Vagina (tissue), 2 donors: ENCODE measurements at places on chromosomes 2 and 18. TPM values are rescaled to one million over a fixed set of nuclear protein-coding genes. Genes with fewer than 3 reads are reported as not detected.

ABCB11 gene
- total RNA-seq: not detected

ZNF638 gene
- total RNA-seq: 139 TPM

PRSS56 gene
- total RNA-seq: not detected

GCKR gene
- total RNA-seq: 0.98 TPM

POTEI gene
- not detected for total RNA-seq

PLB1 gene
- total RNA-seq: 2.5 TPM

METTL5 gene
- total RNA-seq: 22.1 TPM

AQP12A gene
- total RNA-seq: not detected

DNA sequence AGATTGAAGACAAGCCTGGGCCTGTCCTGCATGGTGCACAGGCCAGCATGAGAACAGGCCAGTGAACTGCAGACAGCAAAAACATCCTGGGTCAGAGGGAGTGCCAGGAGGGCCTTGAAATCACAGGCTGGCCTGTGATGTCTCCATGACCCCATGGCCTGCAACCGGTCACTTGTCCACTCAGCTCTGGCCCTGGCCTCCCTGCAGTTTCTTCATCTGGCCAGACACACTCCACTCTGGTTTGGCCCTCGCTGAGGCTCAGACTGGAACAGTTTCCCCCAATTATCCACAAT, 12.6 kb downstream of the CYRIA start:
- peak overlapping the region; percentile 68 for H3K27ac ChIP-seq
- H3K36me3 ChIP-seq: no peaks in the 10 kb centered on the region
- no peaks in the 10 kb centered on the region for H3K27me3 ChIP-seq
- H3K4me3 ChIP-seq: no peak overlapping the region
- peak; percentile 88 for DNase-seq

GRCh38 chr2:241842067-241842415, 16.7 kb downstream of the PDCD1 start:
- no peaks in the 10 kb centered on the region for H3K27me3 ChIP-seq
- DNase-seq: no peak
- H3K27ac ChIP-seq: no peak overlapping the region
- H3K4me3 ChIP-seq: no peak overlapping the region
- H3K4me1 ChIP-seq: peaks cover 21% of the 10 kb centered on the region
- H3K36me3 ChIP-seq: no peaks in the 10 kb centered on the region

DNA sequence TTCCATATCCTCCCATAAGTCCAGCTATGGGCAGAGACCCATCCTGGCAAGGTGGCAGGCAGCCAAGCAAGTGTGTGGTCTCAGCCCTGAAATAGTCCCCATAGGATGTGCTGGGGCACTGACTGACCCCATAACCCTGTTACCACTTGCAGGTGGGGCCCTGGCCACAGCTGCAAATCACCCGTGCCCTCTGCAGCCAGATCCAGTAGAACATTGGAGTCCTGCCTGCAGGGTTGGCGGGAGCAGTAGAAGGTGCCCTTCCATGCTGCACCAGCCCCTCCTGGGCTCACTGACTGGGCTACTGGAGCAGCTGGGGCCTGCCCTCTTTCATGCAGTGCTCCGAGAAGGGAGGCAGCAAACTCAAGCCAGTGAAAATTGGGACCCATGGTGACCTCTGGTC, 112.6 kb upstream of the MCFD2 start:
- H3K27ac ChIP-seq: no peak overlapping the region
- no peak for DNase-seq

GRCh38 chr2:70005752-70006446, 44.5 kb upstream of the ASPRV1 start:
- H3K4me3 ChIP-seq: no peak overlapping the region
- peak; percentile 56 for DNase-seq
- H3K27me3 ChIP-seq: no peaks in the 10 kb centered on the region
- H3K36me3 ChIP-seq: no peaks in the 10 kb centered on the region
- H3K27ac ChIP-seq: no peak overlapping the region

DNA sequence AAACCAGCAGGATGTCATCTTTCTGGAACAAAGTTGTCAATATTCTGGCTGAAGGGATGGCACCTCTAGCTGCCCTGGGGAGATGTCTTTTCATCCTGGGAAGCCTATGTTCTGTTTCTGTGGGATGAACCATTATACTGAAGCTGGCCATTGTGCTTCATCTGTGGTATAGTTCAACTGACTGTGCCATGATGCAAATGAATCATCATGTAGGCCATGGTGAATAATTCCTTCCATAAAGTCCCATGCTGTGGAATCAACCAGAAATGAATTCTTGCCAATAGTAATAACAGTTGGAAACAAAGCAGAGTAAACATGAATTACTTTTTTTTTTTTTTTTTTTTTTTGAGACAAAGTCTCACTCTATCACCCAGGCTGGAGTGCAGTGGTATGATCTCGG, 64.1 kb upstream of the CNGA3 start:
- DNase-seq: no peak
- no peaks in the 10 kb centered on the region for H3K36me3 ChIP-seq
- no peaks in the 10 kb centered on the region for H3K27me3 ChIP-seq
- no peak overlapping the region for H3K4me3 ChIP-seq

DNA sequence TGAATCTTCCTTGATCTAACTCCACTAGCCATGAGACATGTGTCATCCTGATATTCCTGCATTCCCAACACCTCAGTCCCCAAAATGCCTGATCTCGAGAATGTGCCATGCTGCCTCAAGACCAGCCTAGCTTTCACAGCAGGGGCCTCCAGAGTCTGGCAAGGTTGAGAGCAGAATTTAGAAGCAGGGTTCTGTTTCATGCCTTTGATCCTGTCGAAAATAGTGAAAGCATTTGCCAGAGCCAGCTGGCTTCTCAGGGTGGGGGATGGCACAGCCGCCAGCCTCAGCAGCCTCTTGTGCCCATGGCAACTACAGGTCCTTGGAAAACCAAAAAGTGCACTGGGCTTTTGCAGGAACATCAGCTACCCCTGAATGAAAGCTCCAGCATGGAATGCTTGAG, 143.5 kb downstream of the RTN4 start:
- peaks cover 18% of the 10 kb centered on the region for H3K4me1 ChIP-seq
- no peak overlapping the region for H3K4me3 ChIP-seq
- no peak for DNase-seq
- H3K27me3 ChIP-seq: no peaks in the 10 kb centered on the region
- no peaks in the 10 kb centered on the region for H3K36me3 ChIP-seq

- DNase-seq: no peak
- no peaks in the 10 kb centered on the region for H3K27me3 ChIP-seq
- H3K4me3 ChIP-seq: peak overlapping the region; percentile 93
- H3K36me3 ChIP-seq: peaks cover 3% of the 10 kb centered on the region
- H3K27ac ChIP-seq: peak overlapping the region; percentile 100
Observed at GRCh38 chr2:28399289-28399688, 6.6 kb downstream of the FOSL2 start.

DNA sequence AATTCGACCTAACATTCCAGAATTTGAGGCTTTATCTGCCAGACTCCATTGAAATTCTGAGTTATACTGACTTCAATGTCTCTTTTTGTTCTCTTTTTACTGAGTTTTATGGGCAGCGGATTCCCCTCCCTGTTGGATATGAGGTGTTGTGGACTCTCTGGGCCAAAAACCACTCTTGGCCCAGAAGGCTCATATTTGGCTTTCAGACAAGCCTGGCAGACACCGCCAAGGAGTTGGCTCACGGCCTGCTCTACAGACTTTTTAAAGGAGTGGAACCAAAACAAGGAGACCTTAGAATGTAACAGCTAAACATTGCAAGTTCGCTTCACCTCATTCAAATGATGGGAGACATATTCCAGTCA, 206.4 kb upstream of the NCKAP5 start:
- no peak for DNase-seq
- peaks cover 13% of the 10 kb centered on the region for H3K4me1 ChIP-seq
- H3K27me3 ChIP-seq: no peaks in the 10 kb centered on the region
- no peak overlapping the region for H3K4me3 ChIP-seq
- no peaks in the 10 kb centered on the region for H3K36me3 ChIP-seq
- peak overlapping the region; percentile 21 for H3K27ac ChIP-seq

GRCh38 chr2:147086715-147087114, 758.1 kb upstream of the ACVR2A start:
- no peak overlapping the region for H3K27ac ChIP-seq
- H3K4me3 ChIP-seq: no peak overlapping the region

- no peaks in the 10 kb centered on the region for H3K4me1 ChIP-seq
- no peaks in the 10 kb centered on the region for H3K27me3 ChIP-seq
- H3K36me3 ChIP-seq: no peaks in the 10 kb centered on the region
- no peak overlapping the region for H3K27ac ChIP-seq
- no peak for DNase-seq
Observed at GRCh38 chr18:3281456-3282400, 19.8 kb downstream of the MYL12B start.

GRCh38 chr18:46294318-46294717, 190.1 kb downstream of the HAUS1 start:
- no peaks in the 10 kb centered on the region for H3K4me1 ChIP-seq
- H3K36me3 ChIP-seq: no peaks in the 10 kb centered on the region
- H3K27me3 ChIP-seq: no peaks in the 10 kb centered on the region
- H3K27ac ChIP-seq: no peak overlapping the region

DNA sequence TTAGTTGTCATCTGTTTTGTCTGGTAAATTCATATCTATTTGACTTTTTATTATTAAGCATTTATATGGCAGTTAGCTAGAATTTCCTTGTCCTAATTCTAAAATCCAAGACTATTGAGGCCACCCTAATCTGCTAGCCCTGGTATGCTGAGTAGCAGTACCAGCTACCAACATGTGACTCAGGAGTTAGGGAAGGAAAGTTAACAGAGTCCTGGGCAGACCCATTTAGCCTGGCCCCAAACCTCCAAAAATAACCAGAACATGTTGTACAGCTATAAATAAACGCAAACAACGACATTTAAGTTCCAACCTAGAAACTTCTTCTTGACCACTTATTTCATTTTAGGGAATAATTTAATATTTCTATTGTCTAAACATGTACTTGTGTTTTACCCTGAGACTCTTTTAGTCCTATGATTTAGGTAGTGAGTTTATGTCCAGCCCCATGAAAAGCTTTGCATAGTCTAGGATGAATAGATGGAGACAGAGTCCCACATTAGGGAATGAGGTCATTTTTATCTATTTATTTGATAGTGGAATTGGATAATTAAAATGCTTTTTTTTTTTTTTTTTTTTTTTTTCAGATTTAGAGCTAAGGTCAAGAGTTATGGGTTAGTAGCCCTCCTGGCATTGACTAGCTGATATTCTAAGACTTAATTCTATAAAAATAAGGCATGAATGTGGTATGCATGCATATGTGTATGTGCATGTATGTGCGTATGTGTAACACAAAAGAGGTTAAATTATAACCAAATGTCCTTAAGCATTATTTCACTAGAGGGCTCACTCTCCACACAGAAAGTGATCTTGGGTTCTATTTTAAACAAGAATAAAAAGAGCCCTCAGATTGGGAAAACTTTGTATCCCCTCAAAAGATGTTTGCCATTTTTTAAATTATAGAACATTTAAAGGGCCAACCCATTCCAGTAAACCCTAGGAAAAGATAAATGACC, 160.1 kb upstream of the MAPRE2 start:
- H3K4me1 ChIP-seq: no peaks in the 10 kb centered on the region
- peak overlapping the region; percentile 34 for H3K27ac ChIP-seq
- H3K36me3 ChIP-seq: no peaks in the 10 kb centered on the region
- H3K4me3 ChIP-seq: no peak overlapping the region

- H3K36me3 ChIP-seq: no peaks in the 10 kb centered on the region
- peaks cover 4% of the 10 kb centered on the region for H3K4me1 ChIP-seq
- H3K27me3 ChIP-seq: no peaks in the 10 kb centered on the region
- H3K27ac ChIP-seq: no peak overlapping the region
Observed at GRCh38 chr2:99708231-99708630, 218.4 kb upstream of the REV1 start.

GRCh38 chr18:13528739-13529392, 197.5 kb downstream of the FAM210A start:
- peaks cover 15% of the 10 kb centered on the region for H3K4me1 ChIP-seq
- H3K4me3 ChIP-seq: no peak overlapping the region
- no peaks in the 10 kb centered on the region for H3K27me3 ChIP-seq
- no peaks in the 10 kb centered on the region for H3K36me3 ChIP-seq
